ENCODE measurements at places on chromosomes 7 and 10.

GRCh38 chr10:95819620-95820329 is 63.8 kb downstream of the ENTPD1 start:
- H3K27me3 ChIP-seq, result no peaks in the 10 kb centered on the region
- H3K27ac ChIP-seq, result peak overlapping the region; percentile 47
- H3K36me3 ChIP-seq, result no peaks in the 10 kb centered on the region
- H3K4me1 ChIP-seq, result peaks cover 17% of the 10 kb centered on the region

GRCh38 chr10:2700626-2701305 is 366.6 kb upstream of the PFKP start:
- no peak for DNase-seq
- H3K4me3 ChIP-seq, result no peak overlapping the region
- no peaks in the 10 kb centered on the region for H3K4me1 ChIP-seq

- no peak overlapping the region for H3K27ac ChIP-seq
- H3K36me3 ChIP-seq, result no peaks in the 10 kb centered on the region
- peak; percentile 86 for DNase-seq
- H3K27me3 ChIP-seq, result no peaks in the 10 kb centered on the region
- no peaks in the 10 kb centered on the region for H3K4me1 ChIP-seq
Measured at GRCh38 chr10:102583435-102584417, 60.6 kb upstream of the TRIM8 start.

DNA sequence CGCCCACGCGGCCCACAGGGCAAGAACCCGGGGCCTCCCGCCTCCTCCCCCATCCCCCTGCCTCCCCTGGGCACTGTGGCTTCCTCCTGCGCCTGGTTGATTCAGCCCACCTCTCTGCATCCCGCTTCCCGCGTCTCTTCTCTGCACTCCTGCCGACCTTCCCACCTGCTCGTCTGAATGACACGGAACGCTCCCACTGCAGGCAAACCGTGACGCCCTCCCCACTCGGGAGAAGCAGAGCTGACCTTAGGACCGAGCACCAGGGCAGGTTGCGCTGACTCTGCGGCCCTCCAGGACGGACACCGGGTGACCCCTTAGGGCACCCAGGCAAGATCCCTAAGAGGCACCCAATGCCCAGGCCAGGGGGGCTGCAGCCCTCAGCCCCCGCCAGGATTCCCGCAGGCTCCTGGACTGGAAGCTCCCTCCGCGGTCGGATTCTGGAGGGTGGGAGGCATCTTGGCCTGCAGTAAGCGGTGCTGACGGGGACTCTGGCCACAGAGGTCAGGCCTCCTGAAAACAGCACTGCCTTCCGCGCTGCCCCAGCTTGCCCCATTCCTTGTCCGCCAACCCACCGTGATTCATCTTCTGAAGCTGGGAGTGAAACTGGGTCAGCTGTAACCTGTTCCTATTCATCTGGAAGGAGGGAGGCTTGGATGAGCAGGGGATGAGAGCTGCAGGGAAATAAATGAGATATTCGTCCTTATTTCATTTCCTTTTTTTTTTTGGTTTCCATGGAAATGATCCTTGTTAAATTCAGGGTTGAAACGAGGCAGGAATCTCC is 990 bp downstream of the CALML3 start:
- H3K27me3 ChIP-seq, result no peaks in the 10 kb centered on the region
- H3K27ac ChIP-seq, result no peak overlapping the region
- no peak for DNase-seq
- peaks cover 6% of the 10 kb centered on the region for H3K4me1 ChIP-seq
- no peaks in the 10 kb centered on the region for H3K36me3 ChIP-seq

- no peaks in the 10 kb centered on the region for H3K4me1 ChIP-seq
- H3K27me3 ChIP-seq, result no peaks in the 10 kb centered on the region
- no peak overlapping the region for H3K4me3 ChIP-seq
- DNase-seq, result no peak
Measured at GRCh38 chr7:149824748-149825566, 13.2 kb upstream of the ZNF862 start.

DNA sequence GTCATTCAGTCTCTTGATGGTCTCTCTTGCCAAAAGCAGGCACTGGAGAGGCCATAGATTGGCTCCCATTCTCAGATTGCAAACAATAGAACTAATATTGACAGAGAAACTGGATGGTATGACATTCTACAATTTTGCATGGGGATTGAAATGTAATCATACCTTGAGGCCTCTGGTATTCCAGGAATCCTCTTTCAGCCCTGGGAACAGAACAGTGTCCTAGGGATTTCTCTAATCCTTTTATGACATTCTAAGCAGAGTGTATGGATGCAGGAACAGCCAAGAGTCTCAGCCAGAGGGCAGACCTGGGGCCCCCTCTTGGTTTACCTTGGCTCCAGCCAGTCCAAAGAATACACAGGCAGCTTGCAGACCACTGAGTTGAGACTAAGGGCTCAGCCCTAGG is 206.4 kb downstream of the KCNMA1 start:
- H3K4me3 ChIP-seq, result no peak overlapping the region
- H3K27ac ChIP-seq, result no peak overlapping the region
- no peaks in the 10 kb centered on the region for H3K36me3 ChIP-seq

GRCh38 chr10:89469517-89469916 is 55.1 kb downstream of the IFIT5 start:
- no peak overlapping the region for H3K27ac ChIP-seq
- no peak overlapping the region for H3K4me3 ChIP-seq
- H3K36me3 ChIP-seq, result no peaks in the 10 kb centered on the region
- H3K4me1 ChIP-seq, result no peaks in the 10 kb centered on the region
- no peak for DNase-seq
- H3K27me3 ChIP-seq, result no peaks in the 10 kb centered on the region

- H3K4me1 ChIP-seq, result no peaks in the 10 kb centered on the region
- no peak for DNase-seq
- no peaks in the 10 kb centered on the region for H3K36me3 ChIP-seq
- H3K4me3 ChIP-seq, result no peak overlapping the region
- no peaks in the 10 kb centered on the region for H3K27me3 ChIP-seq
Measured at GRCh38 chr10:33087152-33087551, 129.1 kb upstream of the ITGB1 start.

DNA sequence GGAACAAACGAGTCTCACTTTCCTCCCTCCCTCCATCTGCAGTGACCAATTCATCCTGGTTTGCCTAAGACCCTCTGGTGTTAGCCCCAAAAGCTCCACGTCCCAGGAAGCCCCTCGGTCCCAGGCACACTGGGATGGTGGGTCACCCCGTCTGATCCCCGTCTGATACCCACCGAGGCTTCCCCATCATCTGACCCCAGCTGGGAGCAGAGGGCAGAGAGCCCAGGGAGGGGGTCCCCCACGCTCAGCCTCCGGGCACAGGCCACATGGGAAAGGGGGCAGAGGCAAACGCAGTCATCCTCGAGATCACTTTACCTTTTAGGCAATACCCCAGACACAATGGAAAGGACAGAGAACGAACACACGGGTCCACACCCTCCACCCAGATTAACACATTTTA is 291.6 kb upstream of the PPP2R2D start:
- H3K4me3 ChIP-seq, result no peak overlapping the region
- no peaks in the 10 kb centered on the region for H3K4me1 ChIP-seq
- peaks cover 16% of the 10 kb centered on the region for H3K27me3 ChIP-seq
- H3K27ac ChIP-seq, result no peak overlapping the region
- no peak for DNase-seq

DNA sequence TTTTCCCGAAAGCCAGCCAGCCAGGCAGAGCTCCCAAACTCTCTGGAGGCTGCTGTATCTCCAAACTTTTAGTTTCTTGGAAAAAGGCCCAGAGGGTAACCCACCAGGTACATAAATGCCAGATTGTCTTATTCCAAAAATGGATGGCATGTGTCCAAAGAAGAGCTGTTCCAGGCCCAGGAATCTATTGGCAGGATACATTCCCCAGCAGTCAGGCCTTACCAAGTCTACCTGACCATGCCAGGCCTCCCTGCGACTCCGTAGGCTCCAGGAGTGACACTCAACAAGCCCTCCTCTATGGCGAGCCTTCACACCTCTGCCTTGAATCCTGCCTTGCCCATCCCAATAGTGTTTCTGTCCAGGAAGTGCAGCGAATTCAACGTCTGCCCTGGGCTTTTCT is 95.6 kb downstream of the GRB10 start:
- H3K36me3 ChIP-seq, result no peaks in the 10 kb centered on the region
- no peak for DNase-seq
- H3K27me3 ChIP-seq, result no peaks in the 10 kb centered on the region

DNA sequence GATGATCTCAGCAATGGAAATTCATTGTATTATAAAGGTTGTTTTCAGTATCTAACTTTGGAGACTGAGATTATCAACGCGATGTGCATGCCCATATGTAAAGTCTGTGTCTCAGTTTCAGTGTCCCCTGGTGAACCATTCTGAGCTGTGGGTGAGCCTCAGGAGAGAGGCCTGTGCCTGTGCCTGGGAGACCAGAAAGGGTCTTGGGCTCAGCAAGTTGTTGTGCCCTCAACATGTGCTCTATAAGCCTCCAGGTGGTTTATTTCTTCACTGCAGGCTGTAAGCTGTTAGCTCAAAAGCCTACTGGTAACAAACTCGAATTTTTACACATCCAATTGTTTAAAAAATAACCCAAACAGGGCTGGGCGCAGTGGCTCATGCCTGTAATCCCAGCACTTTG is 151.9 kb downstream of the PKD1L1 start:
- H3K36me3 ChIP-seq, result no peaks in the 10 kb centered on the region
- no peak overlapping the region for H3K4me3 ChIP-seq
- H3K27ac ChIP-seq, result no peak overlapping the region
- H3K27me3 ChIP-seq, result no peaks in the 10 kb centered on the region

DNA sequence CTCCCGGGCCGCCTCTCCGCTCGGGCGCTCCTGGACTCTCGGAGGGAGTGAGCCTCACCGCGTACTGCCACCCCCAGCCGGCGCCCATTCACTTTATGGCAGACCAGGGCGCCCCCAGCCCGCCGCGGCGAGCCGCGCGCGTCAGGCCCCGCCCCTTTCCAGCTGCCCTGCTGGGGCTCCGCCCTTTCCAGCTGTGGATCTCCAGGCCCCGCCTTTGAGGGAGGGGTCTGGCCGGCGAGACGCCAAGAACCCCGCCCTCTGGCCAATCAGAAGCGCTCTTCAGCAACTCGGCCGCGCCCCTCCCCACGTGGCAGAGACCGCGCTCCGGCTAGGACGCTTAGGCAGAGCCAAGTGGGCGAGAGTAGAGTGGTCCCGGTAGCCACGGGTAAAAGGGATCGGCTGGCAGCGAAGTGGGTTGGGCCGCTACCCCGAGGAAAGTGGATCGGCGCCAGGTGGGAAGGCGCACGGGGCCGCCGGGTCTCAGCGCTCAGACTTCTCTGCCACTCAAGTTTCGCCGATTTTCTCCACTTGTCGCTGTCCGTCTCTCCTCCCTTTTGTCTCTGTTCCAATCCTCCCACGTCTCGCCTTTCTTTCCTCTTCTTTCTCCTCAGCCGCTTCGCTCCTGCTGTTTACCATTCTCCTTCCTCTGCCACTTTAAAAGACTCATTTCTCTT is at the start of gene PITX3:
Gene PITX3 (minus strand): TSS at position 69 of the 674 bp plus-strand sequence. CDS start 9,432 bp downstream, outside the sequence.
- H3K27ac ChIP-seq, result peak within 1 kb of the TSS; percentile 38
- no peaks in the 10 kb centered on the region for H3K36me3 ChIP-seq
- H3K4me3 ChIP-seq, result peak within 1 kb of the TSS; percentile 66
- peaks cover 18% of the 10 kb centered on the region for H3K4me1 ChIP-seq
- DNase-seq, result peak; percentile 93

- no peaks in the 10 kb centered on the region for H3K36me3 ChIP-seq
- no peaks in the 10 kb centered on the region for H3K27me3 ChIP-seq
- peak overlapping the region; percentile 1 for H3K27ac ChIP-seq
Measured at GRCh38 chr7:112453505-112454171, 3.4 kb downstream of the IFRD1 start.

DNA sequence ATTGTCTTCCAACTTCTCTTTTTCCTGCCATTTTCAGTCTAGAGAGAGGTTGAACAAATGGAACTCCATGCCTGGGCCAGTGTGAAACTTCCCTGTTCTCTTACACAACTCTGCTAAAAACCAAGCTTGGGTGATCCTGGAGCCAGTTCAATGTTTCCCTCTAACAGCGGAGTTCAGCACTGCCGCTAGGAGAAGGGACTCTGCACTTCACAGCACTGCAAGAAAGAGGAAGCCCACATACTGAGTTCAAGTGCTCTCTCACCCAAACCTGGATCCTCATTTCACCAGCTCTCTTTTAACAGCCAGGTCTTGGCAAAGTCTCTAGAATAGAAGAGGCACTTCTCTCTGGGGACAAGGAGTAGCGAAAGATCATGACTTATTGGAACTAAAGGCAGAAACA is 18.8 kb downstream of the FOXI2 start:
- no peaks in the 10 kb centered on the region for H3K36me3 ChIP-seq
- H3K4me1 ChIP-seq, result no peaks in the 10 kb centered on the region
- H3K27me3 ChIP-seq, result peaks cover 5% of the 10 kb centered on the region
- no peak for DNase-seq
- no peak overlapping the region for H3K4me3 ChIP-seq

GRCh38 chr10:31584098-31584631 is 265.1 kb downstream of the ZEB1 start:
- peak; percentile 22 for DNase-seq
- H3K4me1 ChIP-seq, result peaks cover 58% of the 10 kb centered on the region
- H3K4me3 ChIP-seq, result no peak overlapping the region
- H3K27me3 ChIP-seq, result no peaks in the 10 kb centered on the region

DNA sequence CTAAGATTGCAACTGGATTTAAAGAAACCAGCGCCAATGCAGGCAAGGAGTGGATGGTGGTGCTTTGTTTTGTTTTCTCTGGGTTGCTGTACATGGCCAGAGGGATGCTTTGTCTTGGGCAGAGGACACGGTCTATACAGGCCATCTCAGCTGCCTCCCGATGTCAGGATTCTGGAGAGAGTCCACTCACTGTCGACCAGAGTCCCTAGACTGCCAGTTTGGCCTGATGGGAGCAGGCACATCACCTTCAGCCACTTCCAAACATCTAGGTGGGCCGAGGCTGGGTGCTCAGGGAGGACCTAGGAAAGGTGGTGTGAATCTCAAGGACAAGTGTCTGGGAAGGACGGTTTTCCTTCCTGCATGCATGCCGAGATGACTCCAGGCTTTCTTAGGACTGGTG is 152.1 kb downstream of the BUB3 start:
- H3K27me3 ChIP-seq, result no peaks in the 10 kb centered on the region
- H3K27ac ChIP-seq, result no peak overlapping the region
- H3K36me3 ChIP-seq, result no peaks in the 10 kb centered on the region
- no peak for DNase-seq

GRCh38 chr10:5416981-5417380 is 4.6 kb downstream of the NET1 start:
- no peak for DNase-seq
- no peak overlapping the region for H3K27ac ChIP-seq
- H3K27me3 ChIP-seq, result no peaks in the 10 kb centered on the region
- peaks cover 10% of the 10 kb centered on the region for H3K4me1 ChIP-seq

Data from heart right ventricle (tissue), 16 donors.